ENCODE measurements at places on chromosomes 7 and 10.

- DNase-seq = no peak
Measured at GRCh38 chr7:43520201-43520600, 62.7 kb upstream of the STK17A start.

DNA sequence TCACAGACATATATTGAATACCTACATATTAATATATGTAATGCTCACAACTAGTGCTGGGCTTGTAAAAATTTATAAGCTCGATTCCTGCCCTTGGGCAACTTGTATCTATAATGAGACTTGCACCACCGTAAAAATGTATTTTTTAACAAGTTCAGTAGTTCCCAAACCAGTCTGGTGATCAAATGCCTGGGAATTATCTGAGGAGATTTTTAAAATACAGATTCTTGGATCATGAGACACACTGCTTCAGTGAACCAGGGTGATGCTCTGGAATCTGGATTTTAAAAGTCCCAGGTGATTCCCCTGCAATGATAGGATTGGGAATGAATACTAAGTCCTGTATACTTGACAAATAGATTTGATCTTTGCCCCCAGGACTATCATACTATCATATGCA lies 4.3 kb upstream of the MICU1 start:
- no peak for DNase-seq

GRCh38 chr7:370775-371118 lies 80.8 kb downstream of the FOXL3 start:
- no peak for DNase-seq

DNA sequence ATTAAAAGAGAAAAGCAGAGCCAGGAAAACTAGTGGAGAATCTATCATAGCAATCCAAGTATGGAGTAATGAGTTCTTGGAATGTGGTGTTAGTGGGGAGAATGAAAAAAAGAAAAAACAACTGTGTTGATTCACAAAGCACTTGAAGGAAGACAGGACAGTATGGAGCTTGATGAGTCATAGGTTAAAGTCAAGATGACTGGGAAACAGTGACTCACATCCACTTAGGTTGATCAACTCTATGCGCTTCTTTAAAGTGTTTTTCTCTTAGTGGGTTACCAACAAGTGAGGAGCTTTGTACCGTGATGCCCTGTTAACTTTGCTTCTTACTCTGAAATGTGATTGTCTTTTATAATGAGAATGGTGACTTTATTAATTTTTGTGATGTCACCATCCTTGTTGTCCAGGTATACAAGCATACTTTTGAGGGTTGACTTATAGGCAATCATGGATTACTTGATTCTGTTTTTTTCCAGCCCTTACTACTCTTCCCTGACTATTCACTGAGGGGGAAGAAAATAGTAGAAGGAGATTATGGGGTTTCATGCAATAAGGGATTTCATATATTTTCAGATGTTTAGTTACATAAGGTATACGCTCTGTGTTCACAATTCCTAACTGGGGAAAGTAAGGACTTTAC lies 32.1 kb upstream of the MDFIC start:
- peak; percentile 97 for DNase-seq

- peak; percentile 61 for DNase-seq
Measured at GRCh38 chr7:149662591-149663095, 110.7 kb downstream of the ZNF467 start.

DNA sequence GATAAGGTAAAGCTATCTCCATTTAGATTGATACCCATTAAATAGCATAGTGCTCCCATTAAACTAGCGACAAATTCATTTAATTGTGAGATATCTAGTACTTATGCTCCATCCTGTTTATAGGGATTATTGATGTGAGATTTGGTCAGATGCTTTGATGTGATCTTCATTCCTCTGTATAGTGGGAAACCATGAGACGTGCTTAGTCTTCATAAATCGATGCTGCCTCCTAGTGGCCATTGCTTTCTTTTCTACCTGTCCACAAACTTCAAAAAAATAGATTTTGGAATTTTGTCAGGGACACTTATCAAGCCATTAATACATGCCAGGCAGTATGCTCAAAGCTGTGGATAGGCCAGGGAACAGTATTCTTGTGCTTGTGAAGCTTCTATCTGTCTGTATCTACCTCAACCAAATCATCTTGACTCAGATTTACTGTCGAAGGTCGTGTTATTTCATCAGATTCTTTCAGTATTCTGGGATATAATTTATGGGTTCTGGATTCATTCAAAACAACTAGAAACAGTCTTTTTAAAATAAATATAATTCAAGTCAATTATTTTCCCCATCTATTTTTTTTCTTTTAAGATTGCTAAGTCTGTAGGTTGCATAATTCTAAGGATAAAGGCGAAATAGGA lies 12.0 kb downstream of the LSM8 start:
- peak; percentile 66 for DNase-seq
